ENCODE measurements at places on chromosomes 2 and 18. TPM values are rescaled to one million over a fixed set of nuclear protein-coding genes. Genes with fewer than 3 reads are reported as not detected.

GRCh38 chr2:57453945-57454344 lies 592.7 kb upstream of the VRK2 start:
- peak; percentile 47 for DNase-seq

The IL37 gene
- not detected for total RNA-seq

The CCDC121 gene
- total RNA-seq: 1.7 TPM

The ZNF804A gene
- total RNA-seq: not detected

DNA sequence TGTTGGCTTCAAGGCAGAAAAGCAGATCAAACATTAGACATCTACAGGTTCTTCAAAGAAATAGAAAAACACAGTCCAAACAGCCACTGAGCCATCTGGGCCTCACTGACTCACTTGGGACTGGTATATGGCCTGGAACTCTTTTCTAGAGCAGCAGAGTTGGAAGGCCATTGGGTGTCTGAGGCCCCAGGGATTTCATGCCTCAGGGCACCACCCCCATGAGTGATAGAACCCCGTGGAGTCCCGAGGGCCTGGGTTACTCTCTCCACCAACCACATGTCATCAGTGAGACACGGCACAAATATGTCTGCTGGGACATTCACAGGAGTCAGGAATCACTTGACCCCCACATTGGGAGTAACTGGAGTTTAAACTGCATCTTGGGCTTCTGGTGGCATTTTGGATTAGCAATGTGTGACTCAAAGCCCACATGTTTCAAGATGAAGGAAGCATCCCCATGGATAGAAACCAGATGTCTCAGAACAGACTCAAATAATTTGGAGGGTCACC lies 44.0 kb downstream of the CAPN13 start:
- DNase-seq: no peak

GRCh38 chr18:48035556-48035860 lies 105.0 kb upstream of the SMAD2 start:
- DNase-seq: no peak

The RTP5 gene
- 0.50 TPM for total RNA-seq

The LIMS4 gene
- not detected for total RNA-seq

The CCDC148 gene
- 1.2 TPM for total RNA-seq

GRCh38 chr18:11042247-11042646 lies 107.1 kb downstream of the PIEZO2 start:
- no peak for DNase-seq

- DNase-seq: no peak
Observed at GRCh38 chr2:198815626-198816025, 642.1 kb downstream of the SATB2 start.

The MYL1 gene
- not detected for total RNA-seq

The LYG2 gene
- total RNA-seq: not detected

The ELOA2 gene
- not detected for total RNA-seq

The MTHFD2 gene
- total RNA-seq: 321 TPM

- no peak for DNase-seq
Observed at GRCh38 chr2:18600255-18600613, 10.9 kb upstream of the NT5C1B start.

- DNase-seq: no peak
Observed at GRCh38 chr2:133906396-133906795, 338.1 kb upstream of the NCKAP5 start.

The SERPINB4 gene
- total RNA-seq: 1.1 TPM

The GNAL gene
- total RNA-seq: 21.2 TPM

The MYO3B gene
- 0.19 TPM for total RNA-seq

DNA sequence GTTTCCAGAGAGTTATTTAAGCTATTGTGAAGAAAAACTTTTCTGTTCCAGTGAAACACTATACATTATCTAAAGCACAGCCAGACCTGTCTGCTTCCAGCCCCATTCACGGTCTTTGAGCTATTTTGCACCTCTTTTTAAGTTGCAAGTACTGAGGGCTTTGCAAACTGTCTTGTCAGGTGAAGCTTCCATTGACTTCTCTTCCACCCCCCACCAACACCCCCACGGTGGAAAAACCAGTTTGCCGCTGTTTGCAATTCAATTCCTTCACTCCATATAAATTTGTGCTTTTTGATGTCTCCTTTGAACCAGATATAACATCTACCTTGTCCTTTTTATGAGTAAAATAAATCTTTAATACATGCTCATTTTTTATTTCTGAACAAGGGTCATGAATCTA lies 15.7 kb downstream of the B3GNT7 start:
- DNase-seq: peak; percentile 43

DNA sequence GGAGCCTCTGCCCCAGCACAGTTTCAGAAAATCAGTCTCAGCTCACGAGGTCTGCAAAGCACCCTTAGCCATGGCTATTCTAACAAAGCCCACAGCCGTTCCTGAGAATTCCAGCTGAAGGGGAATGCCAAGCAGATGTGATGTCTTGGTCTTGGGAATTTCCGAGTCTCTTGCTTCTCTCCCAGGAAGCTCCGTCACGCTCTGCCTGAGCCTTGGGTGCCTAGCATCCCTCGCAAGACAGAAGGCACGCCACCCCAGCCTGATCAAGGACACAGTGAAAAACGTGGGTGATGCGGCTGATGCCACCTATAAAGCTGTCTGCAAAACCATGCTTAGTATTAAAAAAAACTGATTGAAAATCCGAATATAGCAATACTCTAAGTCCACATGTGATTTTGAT lies 254.6 kb downstream of the SH3BP4 start:
- DNase-seq: no peak

GRCh38 chr2:60058781-60059180 lies 494.7 kb downstream of the BCL11A start:
- no peak for DNase-seq

GRCh38 chr2:141020346-141020745 lies 1110.5 kb downstream of the LRP1B start:
- DNase-seq: no peak

DNA sequence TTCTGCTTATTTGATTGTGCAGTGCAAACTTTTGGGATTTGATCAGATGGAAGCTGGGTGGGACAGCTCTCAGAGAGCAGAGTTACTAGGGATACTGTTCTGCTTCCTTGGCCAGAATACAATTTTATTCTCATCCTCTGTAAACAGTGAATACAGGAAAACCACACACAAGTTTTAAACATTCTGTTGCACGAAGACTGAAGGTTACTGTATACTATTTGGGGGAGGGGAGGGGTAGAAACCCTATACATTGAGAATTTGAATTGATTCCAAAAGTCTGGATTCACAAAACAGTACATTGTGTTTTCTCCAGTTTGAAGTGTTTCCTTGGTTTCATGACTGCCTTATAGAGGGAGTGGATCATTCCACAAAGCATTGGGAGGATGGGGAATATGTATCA lies 149.9 kb downstream of the SETBP1 start:
- no peak for DNase-seq

The TEKT4 gene
- not detected for total RNA-seq

GRCh38 chr2:159246325-159246988 lies 40.0 kb downstream of the WDSUB1 start:
- DNase-seq: no peak

The LRATD1 gene
- 5.7 TPM for total RNA-seq
